Cerebellar nuclear complex (tissue), 1 donor: ENCODE measurements at places on chromosomes 1 and 21.

GRCh38 chr1:47883963-47884362 lies 113.2 kb downstream of the TRABD2B start:
- no peak for DNase-seq

DNA sequence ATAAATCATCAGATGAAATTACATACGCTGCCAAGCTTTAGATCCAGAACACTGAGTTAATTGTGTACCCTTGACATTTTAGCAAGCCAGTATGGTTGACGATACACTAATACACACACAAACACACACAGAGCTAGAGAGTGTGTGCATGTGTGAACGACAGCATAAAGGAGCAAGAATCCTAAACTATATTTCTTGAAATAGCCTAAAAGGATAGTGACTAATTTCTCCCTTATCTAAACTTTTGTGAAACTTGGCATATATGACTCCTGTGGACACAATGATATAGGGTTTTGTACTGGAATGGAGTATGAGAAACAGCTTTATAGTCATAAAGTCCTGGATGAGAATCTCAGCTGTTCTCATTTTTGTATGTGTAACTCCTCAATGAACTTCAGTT lies 65.1 kb upstream of the DMRTA2 start:
- DNase-seq = no peak

DNA sequence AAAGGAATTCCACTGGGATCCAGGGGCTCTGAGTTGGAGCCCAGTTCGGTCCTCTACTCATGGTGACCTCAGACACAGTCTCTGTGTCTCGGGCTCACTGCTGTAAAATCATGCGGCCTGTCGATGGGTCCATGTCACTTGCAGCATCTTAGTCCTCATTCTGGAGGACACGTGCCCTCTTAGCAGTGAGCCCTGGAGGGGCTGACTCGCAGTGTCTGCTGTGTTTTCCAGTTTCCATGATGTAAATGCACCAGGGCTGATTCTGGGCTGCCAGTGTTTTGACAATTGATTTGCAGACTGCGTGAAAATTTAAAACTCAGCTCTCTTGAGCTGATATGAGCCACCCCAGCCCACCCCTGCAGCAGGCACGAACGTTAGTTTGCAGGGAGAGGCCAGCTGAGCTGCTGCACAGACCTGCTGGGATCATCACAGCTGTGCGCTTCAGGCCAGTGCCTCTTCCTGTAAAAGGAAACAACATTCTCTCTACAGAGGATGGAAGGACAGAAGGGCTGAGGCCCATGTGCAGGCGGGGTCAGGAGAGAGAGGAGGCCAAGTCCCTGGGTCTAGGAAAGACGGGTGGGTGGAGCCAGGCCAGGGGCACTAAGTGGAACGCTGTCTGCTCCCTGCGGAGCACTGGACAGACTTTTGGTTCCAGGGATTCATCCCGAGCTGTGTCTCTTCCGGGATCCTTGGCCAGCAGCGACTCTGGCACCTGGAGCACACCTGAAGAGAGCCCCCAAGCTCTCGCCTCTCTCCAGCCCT lies 42.6 kb downstream of the RSPH1 start:
- DNase-seq = no peak

- no peak for DNase-seq
Measured at GRCh38 chr21:45158491-45159423, 84.4 kb downstream of the ADARB1 start.

GRCh38 chr1:210291786-210292230 lies 36.9 kb upstream of the HHAT start:
- no peak for DNase-seq

GRCh38 chr1:19312782-19313635 lies 883 bp downstream of the SLC66A1 start:
- DNase-seq = no peak

GRCh38 chr1:109931189-109931731 lies 20.6 kb downstream of the CSF1 start:
- DNase-seq = no peak

DNA sequence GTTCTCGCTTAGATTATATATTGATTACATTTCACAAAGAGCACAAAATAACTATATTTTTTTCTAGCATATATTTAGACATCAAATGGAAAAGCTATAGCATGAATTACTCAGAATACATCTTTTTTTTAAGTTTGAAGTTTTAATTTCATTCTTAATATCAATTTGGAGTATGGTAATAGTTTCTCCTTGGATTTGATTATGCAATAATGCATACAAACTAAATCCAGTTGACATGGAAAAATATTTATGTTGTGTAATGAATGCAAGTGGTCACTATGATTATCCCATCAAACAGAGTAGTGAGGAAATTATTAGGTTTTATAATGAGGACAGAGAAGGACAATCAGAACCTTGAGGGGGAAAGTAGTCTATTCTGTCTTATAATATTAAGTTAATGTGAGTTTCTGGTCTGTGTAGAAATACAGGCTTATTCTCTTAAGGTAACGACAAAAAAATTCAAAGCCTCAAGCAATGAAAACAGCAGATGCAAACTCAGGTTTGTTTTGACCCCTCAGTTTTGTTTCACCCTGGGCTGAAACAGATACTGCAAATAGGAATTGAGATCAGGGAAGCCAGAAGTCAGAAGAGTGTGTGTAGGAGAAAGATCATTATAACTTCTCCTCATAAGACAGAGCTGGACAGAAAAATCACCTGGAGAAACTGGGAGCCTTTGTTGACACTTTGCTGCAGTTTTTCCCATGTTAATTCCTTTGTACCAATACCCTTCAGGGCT lies 23.7 kb downstream of the LRRC8B start:
- DNase-seq = no peak

- no peak for DNase-seq
Measured at GRCh38 chr1:36703526-36704208, 221.0 kb upstream of the CSF3R start.

DNA sequence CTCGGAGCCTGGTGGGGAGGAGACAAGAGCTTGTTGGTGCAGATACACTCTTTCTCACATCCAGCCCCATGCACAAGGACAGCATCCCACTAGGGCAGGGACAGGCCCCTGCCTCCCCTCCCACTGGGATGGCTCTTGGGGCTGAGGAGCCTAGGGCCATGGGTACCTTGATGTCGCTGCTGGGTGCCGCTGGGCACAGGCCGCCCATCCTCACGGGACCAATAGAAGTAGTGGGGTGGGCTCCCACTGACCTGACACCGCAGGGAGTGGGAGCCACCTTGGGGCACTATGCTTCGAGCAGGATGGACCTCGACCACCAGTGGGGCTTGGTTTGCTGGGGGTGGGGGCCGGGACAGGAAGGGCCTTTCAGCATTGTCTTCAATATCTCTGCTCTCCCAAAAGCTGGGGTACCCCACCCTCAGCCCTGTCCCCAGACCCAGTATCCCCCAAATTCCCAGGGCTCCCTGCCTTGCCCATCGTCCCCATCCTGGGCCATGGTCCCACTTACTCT lies 47.7 kb downstream of the LDLRAD2 start:
- no peak for DNase-seq

DNA sequence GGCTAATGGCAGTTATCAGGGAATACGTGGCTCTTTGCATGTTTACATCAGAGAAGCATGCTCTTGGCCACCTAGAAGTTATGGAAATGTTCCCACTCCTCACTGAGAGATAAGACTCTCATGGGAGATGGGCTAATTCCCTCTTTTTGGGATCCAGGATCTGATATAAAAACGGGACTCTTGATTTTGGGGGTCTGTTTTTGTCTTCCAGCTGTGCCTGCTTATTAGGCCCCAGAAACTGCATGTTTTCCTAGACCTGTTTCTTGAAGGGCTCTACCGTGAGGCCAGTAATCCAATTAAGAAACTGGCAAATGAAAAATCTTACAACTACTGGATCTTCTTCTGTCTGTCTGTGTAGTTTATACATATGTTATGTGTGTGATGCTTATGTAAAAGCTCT lies 47.0 kb upstream of the PTCH2 start:
- DNase-seq = no peak

GRCh38 chr1:11326070-11326469 lies 53.1 kb downstream of the UBIAD1 start:
- DNase-seq = no peak

- no peak for DNase-seq
Measured at GRCh38 chr1:163168053-163168452, 34.7 kb downstream of the RGS5 start.

- DNase-seq = no peak
Measured at GRCh38 chr1:228336308-228337030, 70.2 kb downstream of the TRIM11 start.

DNA sequence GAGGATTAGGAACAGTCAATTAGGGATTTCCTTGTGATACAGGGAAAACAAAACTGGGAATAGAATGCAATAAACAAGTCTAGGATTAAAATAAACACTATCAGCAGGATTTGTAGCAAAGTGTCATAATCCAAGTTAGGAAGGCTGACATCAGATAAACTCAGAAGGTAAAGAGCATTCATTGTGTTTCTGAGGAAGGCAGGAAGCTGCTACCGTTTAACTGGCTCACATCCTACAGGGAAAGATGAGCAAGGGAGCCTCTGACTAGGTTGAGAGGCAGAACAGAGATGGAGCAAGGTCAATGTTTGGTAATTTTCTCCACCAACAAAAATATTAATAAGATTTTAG lies 124.7 kb downstream of the POU2F1 start:
- DNase-seq = no peak

DNA sequence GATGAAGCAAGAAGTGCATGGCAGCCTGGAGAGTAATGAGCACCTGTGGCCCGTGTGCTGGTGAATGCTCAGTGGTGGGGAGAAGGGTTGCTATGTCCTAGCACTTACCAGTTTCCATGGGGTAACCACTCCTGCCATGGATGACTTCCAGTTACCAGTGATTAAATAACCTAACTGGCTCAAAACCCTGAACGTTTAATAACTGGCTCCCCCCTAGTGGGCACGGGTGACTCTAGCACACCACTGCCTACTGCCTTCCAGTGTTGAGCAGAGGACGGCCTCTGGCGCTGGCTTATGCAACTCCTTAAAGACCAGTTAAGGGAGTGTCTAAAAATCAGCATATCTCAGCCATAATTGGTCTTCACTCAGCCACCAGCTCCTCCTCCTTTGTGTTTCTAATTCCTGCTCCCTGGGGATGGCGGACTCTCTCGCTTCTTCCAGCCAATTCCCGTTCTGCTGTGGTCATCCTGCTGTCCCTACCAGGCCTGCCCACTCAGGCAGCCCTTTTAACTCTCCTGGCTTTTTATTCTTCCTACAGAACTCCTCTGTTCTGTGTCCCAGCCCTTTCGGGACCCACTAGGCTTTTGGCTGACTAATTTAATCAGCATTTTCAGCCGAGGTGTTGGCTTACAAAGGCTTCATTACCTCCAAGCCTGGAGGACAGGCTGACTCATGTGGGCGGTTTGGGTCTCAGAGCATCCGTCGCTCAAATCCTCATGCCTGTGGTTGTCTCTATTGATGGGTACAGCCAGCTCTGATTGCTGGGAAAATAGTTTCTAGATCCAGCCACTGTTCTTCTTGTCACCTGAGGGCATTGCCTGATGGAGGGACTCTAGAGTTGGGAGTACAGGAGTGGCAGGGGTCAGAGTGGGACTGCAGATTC lies 332.4 kb downstream of the CAMTA1 start:
- DNase-seq = no peak

- no peak for DNase-seq
Measured at GRCh38 chr1:73756817-73757216, 441.2 kb downstream of the LRRIQ3 start.

GRCh38 chr1:108858230-108858950 lies 1.5 kb upstream of the AKNAD1 start:
- DNase-seq = no peak

GRCh38 chr21:32977216-32977615 lies 48.5 kb upstream of the OLIG2 start:
- no peak for DNase-seq

DNA sequence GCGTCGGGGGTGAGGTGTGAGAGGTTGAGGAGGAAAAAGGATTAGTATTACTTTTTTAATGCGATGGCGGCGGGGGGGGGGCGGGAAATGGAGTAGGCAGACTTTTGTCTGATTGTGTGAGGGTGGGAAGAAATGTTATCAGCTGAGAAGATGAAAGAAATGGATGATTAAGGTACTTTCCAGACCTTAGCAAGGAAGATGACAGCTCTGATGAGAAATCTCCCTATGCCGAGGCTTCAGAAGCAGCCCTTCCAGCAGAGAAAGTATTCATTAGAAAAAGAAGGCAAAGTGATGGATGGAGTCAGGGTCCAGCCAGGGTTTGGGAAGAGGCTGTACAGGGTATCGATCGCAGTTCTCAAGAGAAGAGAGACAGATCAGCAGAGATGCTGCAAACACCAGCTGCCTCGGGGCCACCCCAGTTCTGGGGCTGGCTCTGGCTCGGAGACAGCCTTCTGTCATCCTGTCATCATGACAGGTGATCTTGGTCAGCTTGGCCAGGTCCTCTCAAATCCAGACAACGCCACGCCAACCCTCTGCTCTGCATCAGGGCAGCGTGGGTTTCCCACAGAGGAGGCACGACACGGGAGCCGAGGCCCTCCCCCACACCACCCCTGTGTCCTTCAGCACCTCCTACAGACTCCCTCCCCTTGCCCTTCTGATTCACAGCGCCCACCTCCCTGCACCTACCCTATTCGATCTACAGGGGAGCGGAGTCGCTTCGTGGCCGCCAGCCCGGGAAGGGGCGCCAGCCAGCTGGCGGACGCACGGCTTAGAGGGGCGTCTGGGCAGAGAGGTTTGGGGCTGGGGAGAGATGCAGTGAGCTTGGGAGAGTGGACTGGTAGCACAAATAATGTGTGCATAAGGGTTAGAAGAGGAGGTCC lies 674 bp upstream of the ATXN7L2 start:
- peak; percentile 29 for DNase-seq

DNA sequence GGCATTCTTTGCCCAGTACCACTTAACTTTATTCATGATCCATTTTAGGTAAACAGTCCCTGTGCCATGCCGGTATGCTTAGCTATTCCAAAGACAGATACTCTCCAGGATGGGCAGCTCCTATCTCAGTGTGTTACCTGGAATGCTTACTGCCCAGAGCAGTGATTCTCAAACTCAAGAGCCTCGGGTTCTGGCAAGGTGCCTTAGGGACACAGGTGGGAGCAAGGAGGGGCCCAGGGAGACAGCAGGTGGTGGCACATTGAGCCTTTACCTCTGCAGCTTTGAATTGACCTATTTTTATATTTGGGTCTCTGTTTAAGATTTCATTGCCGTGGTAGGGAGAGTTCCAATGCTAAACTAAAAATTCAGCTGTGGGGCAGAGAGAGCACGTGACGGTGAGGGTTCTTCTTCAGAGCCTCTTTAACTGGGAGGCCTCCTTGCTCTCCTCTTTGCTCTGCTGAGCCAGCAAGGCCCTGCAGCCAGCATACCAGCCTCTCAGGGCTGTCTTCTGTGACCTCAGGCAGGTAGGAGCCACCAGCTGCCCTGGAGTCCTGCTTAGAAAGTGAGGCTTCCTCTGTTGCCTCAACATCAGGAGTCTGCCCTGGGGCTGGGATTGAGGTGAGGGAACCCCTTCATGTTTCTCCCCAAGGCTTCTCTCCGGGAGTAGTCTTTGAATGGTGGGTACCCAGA lies 20.2 kb downstream of the PHGDH start:
- no peak for DNase-seq

DNA sequence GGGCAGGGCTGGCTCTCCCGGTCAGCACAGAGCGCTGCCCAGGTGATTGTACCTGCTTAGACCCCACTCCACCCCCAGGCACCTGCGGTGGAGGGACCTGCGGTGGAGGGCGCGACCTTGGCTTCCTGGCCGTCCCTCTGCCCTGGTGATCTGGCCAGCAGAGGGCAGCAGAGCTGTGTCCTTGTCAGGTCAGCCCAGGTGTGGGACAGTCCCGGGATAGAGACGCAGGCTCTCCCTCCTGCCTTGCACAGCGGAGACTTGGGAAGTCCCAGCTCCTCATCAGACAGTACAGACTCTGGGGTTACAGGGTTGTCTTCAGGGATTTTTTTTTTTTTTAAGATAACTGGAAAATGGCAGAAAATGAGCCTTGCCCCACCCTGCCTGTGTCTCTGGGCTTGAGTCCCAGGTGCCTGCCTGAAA lies 10.0 kb downstream of the SLX9 start:
- DNase-seq = peak; percentile 13

GRCh38 chr1:181317261-181317930 lies 165.9 kb upstream of the CACNA1E start:
- no peak for DNase-seq
